ENCODE measurements at places on chromosomes 4 and X.

DNA sequence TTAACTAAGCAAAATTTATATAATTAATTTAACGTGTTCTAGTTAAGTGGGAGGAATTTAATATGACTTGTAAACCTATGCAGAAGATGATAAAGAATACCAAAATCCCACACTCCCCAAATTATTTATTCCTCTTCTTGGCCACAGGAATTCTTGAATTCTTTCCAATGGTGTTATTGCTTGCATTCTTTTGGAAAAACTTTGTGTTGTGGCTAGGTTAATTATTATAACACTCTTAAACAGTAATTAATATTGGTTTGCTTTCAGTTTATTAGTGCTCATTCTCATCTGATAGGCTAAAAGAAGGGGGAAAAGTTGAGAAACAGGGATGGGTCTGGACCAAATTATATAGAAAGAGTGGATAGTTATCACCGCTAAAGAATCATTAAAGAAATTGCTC lies 141.5 kb upstream of the PABPC4L start:
- no peak for ATAC-seq

GRCh38 chr4:21592970-21593670 lies 355.5 kb downstream of the KCNIP4 start:
- ATAC-seq: no peak

DNA sequence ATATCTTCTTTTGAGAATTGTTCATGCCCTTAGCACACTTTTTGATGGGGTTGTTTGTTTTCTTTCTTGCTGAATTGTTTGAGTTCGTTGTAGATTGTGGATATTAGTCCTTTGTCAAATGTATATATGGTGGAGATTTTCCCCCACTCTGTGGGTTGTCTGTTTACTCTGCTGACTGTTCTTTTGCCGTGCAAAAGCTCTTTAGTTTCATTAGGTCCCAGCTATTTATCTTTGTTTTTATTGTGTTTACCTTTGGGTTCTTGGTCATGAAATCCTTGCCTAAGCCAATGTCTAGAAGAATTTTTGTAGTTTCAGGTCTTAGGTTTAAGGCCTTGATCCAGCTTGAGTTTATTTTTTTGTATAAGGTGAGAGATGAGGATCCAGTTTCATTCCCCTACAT lies 1372.6 kb upstream of the TENM3 start:
- no peak for ATAC-seq

GRCh38 chrX:53281963-53282695 lies 745 bp upstream of the IQSEC2 start:
- ATAC-seq: no peak

DNA sequence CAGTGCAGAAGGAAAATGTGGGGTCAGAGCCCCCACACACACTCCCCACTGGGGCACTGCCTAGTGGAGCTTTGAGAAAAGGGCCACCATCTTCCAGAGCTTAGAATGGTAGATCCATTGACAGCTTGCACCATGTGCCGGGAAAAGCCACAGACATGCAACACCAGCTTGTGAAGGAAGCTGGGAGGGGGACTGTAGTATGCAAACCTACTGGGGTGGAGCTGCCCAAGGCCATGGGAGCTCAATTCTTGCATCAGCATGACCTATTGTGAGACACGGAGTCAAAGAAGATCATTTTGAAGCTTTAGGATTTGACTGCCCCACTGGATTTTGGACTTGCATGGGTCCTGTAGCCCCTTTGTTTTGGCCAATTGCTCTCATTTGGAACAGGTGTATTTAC lies 142.8 kb upstream of the ARHGEF9 start:
- ATAC-seq: no peak

- no peak for ATAC-seq
Observed at GRCh38 chr4:102751941-102752340, 8.8 kb downstream of the MANBA start.

- no peak for ATAC-seq
Observed at GRCh38 chr4:78653655-78654054, 102.1 kb downstream of the ANXA3 start.

GRCh38 chr4:27189683-27190082 lies 329.0 kb downstream of the STIM2 start:
- no peak for ATAC-seq

DNA sequence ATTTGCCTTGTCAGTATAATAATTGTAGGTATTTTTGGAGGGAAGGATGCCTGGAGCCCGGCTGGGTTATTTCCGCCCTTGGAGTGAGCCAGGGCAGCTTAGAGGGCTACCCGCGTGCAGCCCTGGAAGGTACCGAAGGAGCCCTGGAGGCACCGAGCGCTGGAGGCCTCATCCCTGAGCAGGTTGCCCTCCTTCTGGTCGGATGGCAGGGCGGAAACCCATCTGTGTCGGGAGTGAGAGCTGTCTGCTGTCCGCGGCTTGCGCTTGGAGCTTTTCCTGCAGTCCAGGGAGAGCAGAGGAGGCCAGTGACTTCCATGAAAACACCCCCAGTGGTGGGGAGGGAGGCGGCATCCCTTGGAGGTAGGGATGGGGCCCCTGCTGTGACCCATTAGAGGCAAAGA lies 122.1 kb downstream of the TBL1X start:
- no peak for ATAC-seq

GRCh38 chr4:118760092-118760491 lies 74.9 kb downstream of the METTL14 start:
- ATAC-seq: no peak

DNA sequence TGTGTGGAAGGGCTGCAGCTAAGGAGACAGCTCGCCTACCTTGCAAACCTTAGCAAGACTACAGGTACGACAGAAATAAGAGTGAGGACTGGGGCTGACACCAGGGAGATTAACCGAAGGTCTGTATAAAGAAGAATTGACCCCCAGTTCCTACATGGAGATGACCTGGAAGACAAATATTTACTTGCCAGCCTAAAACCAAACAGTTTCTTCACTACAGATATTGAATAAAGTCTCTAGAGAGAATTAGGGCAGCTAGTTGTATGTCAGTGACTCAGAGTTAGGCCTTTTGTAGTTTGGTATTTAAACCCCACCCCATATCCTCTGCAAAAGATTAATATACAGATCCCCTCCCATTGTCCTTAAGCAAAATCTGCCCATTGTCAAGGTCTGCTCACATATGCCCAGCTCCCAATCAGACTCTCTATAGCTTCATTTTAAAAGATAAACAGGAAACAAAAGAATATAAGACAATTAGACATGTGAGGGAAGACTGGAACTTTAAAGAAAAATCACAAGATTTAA lies 28.1 kb upstream of the FRMPD3 start:
- no peak for ATAC-seq

GRCh38 chrX:109934935-109935334 lies 68.0 kb upstream of the TMEM164 start:
- ATAC-seq: no peak

GRCh38 chr4:61336916-61337315 lies 136.8 kb downstream of the ADGRL3 start:
- ATAC-seq: no peak

- ATAC-seq: peak; percentile 54
Observed at GRCh38 chrX:57528670-57529255, 63.0 kb upstream of the ZXDB start.

- ATAC-seq: no peak
Observed at GRCh38 chr4:118081434-118081833, 47.1 kb downstream of the NDST3 start.

GRCh38 chrX:63758011-63758410 lies 27.0 kb downstream of the ARHGEF9 start:
- ATAC-seq: no peak

DNA sequence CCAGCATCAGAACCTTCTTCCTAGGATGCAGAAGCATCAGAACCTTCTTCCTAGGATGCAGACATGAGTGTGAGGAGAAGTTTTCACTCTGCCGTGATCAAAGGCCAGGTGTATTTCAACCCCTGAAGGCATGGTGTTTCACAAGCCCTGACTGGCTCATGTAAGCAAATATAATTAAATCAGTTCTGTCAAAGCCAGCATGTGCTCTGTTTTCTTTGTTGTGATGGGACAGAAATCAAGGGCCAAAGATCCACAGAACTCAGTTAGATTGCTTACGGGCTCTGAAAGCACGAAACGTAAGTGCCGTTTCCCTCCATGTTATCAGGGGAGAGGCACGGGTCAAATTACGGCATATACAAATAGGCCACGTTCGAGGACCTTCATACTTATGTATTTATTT lies 32.0 kb upstream of the CLDN24 start:
- no peak for ATAC-seq

- ATAC-seq: no peak
Observed at GRCh38 chrX:119676949-119677653, 15.9 kb downstream of the SEPTIN6 start.

DNA sequence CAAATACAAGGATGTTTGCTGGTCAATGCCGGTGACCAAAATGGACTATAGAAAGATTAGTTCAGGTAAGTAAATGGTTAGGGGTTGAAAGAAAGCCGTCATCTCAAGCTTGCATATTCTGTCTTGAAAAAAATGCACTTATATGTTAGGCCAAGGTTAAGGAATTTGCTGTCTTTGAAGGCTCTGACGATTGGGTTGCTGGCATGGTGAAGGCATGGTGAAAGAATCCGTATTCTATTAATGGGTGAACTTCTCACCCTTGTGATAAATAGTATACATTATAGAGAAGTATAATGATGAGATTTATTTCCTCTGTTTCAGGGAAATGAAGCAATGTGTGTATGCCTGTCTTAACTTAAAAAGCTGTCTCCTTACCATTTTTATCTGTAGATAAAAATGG lies 132.6 kb downstream of the ADGRL3 start:
- ATAC-seq: no peak

DNA sequence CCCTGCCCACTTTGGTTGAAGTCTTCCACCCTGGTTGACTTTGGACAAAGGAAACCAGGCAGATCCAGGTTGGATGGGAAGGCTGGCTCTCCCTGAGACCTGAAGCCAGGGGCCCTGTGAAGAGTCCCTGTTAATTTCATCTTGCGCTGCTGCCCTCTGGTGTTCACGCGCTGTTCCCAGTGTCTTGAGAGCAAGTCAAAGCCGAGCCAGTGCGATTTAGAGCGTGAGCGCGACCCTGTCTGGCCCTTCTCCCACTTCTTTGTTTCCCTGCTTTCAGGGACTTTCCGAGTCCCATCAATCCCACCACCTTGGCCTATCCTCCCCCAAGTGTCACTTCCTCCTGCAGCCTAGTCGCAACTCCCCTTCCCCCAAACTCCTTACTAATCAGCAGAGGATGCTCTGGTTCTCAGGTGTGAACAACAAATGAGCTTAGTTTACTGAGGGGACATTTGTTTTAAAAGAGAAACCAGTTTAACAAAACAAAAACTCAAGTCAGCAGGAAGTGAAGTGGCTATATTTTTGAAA lies 25.8 kb upstream of the CHRNA9 start:
- ATAC-seq: peak; percentile 75

Data from activated T-helper 17 cell treated with anti-CD3 and anti-CD28 coated beads, Interleukin-2, amount 50 U/mL, for 72 hours (primary cell).